ENCODE measurements at places on chromosomes 5 and 9. TPM values are rescaled to one million over a fixed set of nuclear protein-coding genes. Genes with fewer than 3 reads are reported as not detected.
A peak's percentile ranks its signal among the peaks of the same experiment; 100 is the strongest.

PCDHAC2 gene
- not detected for total RNA-seq

GRCh38 chr9:77926371-77926878 lies 105.2 kb downstream of the GNAQ start:
- H3K4me3 ChIP-seq = no peak overlapping the region
- no peak for DNase-seq
- peaks cover 45% of the 10 kb centered on the region for H3K4me1 ChIP-seq

- no peaks in the 10 kb centered on the region for H3K27me3 ChIP-seq
- H3K4me1 ChIP-seq = no peaks in the 10 kb centered on the region
- no peak overlapping the region for H3K4me3 ChIP-seq
- H3K27ac ChIP-seq = no peak overlapping the region
- no peak for DNase-seq
- no peaks in the 10 kb centered on the region for H3K36me3 ChIP-seq
Observed at GRCh38 chr9:76756268-76756640, 8.0 kb upstream of the PCA3 start.

DNA sequence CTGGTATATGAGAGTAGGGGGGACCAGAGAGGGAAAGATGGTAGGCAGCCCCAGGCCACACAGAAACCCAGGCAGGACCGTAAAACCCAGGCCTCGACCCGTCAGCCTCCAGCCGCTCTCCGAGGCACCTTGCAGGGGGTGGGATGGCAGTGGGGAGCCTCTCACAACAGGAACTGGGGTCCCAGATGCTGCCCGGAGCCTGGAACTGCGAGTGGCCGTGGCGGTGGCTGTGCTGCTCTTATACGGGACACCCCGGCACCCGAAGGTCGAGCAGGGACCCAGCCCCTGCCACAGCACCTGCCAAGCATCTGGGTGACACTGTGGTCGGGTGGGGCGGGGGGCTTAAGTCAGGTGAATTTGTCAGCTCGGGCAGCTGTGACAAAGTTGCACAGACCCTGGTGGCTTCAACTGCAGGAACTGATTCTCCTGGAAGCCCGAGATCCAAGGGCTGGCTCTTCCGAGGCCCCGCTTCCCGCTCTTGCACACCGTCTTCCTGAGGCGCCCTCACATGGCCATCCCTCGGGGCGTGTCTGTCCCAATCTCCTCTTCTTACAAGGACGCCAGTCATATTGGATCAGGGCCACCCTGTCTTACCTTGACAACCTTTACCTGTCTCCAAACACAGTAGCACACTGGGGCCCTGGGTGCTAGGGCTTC lies 47.6 kb upstream of the EGFL7 start:
- no peak overlapping the region for H3K4me3 ChIP-seq
- H3K36me3 ChIP-seq = no peaks in the 10 kb centered on the region
- peaks cover 54% of the 10 kb centered on the region for H3K4me1 ChIP-seq
- no peak for DNase-seq
- H3K27me3 ChIP-seq = peaks cover 23% of the 10 kb centered on the region
- peak overlapping the region; percentile 66 for H3K27ac ChIP-seq

- no peak overlapping the region for H3K27ac ChIP-seq
- DNase-seq = no peak
- H3K36me3 ChIP-seq = peaks cover 12% of the 10 kb centered on the region
- H3K4me1 ChIP-seq = peaks cover 22% of the 10 kb centered on the region
Observed at GRCh38 chr9:137294091-137294680, 7.9 kb downstream of the NRARP start.

ACOT12 gene
- not detected for total RNA-seq

ESM1 gene
- total RNA-seq = not detected

DNA sequence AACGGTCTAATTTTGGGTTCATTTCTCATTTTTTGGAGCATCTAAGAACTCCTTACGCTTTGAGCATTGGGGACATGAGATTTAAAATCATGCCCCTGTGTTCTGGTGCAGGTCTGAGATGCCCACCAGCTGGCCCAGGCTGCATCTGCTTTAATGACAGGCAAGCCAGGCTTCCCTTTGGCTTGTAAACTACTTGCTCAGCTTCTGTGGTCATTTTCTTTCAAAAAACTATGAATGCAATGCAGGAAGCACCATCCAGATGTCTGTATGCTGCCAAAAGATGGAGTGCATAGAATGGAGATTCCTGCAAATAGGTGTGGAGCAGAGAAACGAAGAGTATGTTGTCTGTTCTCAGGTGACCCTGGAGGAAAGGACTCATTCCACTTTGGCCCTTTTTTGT lies 399.9 kb upstream of the ADAMTSL1 start:
- H3K4me3 ChIP-seq = no peak overlapping the region
- H3K4me1 ChIP-seq = no peaks in the 10 kb centered on the region
- no peaks in the 10 kb centered on the region for H3K36me3 ChIP-seq
- H3K27me3 ChIP-seq = no peaks in the 10 kb centered on the region

GRCh38 chr5:131462454-131462853 lies 172.6 kb downstream of the RAPGEF6 start:
- DNase-seq = no peak
- H3K4me1 ChIP-seq = no peaks in the 10 kb centered on the region
- H3K4me3 ChIP-seq = no peak overlapping the region
- H3K36me3 ChIP-seq = peaks cover 50% of the 10 kb centered on the region
- no peaks in the 10 kb centered on the region for H3K27me3 ChIP-seq

DNA sequence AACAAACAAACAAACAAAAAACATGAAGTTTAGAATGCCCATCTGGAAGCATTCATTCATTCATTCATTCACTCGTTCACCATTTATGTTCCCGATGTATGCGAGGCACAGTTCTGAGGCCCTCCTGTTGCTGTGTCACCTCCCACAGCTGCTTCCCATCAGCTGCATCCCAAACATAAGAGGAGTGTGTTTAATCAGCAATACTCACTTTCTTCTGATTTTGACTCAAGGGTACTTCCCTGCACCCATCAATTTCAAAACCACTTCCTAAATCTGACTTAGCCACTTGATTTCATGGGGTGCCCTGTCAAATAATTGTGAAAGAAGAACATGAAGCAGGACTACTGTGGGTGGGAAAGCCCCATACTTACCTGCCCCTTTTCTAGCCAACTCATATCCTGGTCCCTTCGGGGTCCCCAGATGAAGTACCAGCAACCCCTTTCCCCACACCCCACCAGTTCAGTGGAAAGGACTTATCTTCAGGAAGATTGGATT lies 128.0 kb upstream of the IL12B start:
- DNase-seq = no peak
- H3K4me3 ChIP-seq = no peak overlapping the region
- H3K27me3 ChIP-seq = no peaks in the 10 kb centered on the region
- no peaks in the 10 kb centered on the region for H3K4me1 ChIP-seq
- H3K36me3 ChIP-seq = no peaks in the 10 kb centered on the region

- no peak overlapping the region for H3K4me3 ChIP-seq
- no peak for DNase-seq
- H3K36me3 ChIP-seq = no peaks in the 10 kb centered on the region
- peaks cover 24% of the 10 kb centered on the region for H3K4me1 ChIP-seq
- H3K27me3 ChIP-seq = no peaks in the 10 kb centered on the region
- peak overlapping the region; percentile 58 for H3K27ac ChIP-seq
Observed at GRCh38 chr9:16627967-16628366, 242.5 kb downstream of the BNC2 start.

ECPAS gene
- 40.1 TPM for total RNA-seq

AK8 gene
- total RNA-seq = 0.38 TPM

SMIM32 gene
- total RNA-seq = not detected

NSD1 gene
- 31.1 TPM for total RNA-seq

GRCh38 chr9:24413651-24414050 lies 132.0 kb downstream of the IZUMO3 start:
- no peak for DNase-seq
- H3K27me3 ChIP-seq = no peaks in the 10 kb centered on the region
- H3K4me3 ChIP-seq = no peak overlapping the region
- no peaks in the 10 kb centered on the region for H3K4me1 ChIP-seq

DNA sequence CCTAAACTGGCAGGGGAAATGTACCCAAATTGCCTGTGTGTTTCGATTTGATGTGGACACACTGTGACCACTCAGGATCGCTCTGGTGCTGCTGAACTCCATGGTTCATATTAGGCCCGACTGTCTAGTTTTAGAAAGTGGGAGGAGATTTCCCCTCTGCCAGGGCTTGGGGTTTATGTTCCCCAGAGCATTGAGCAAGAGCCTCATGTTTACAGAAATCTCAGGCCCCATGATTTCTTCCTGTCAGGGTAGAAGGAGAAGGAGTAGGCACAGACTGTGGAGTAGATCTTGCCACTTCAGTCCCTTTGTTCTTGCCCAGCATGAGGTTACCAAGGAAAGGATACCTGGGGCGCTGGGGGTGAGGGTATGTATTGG lies 40.8 kb upstream of the GLRX start:
- H3K4me3 ChIP-seq = no peak overlapping the region
- peak overlapping the region; percentile 37 for H3K27ac ChIP-seq
- H3K36me3 ChIP-seq = no peaks in the 10 kb centered on the region
- H3K4me1 ChIP-seq = peaks cover 42% of the 10 kb centered on the region
- H3K27me3 ChIP-seq = no peaks in the 10 kb centered on the region

- no peaks in the 10 kb centered on the region for H3K36me3 ChIP-seq
- no peaks in the 10 kb centered on the region for H3K4me1 ChIP-seq
- no peak overlapping the region for H3K4me3 ChIP-seq
- no peak overlapping the region for H3K27ac ChIP-seq
- peaks cover 40% of the 10 kb centered on the region for H3K27me3 ChIP-seq
Observed at GRCh38 chr9:85444243-85444642, 297.5 kb downstream of the AGTPBP1 start.

DNA sequence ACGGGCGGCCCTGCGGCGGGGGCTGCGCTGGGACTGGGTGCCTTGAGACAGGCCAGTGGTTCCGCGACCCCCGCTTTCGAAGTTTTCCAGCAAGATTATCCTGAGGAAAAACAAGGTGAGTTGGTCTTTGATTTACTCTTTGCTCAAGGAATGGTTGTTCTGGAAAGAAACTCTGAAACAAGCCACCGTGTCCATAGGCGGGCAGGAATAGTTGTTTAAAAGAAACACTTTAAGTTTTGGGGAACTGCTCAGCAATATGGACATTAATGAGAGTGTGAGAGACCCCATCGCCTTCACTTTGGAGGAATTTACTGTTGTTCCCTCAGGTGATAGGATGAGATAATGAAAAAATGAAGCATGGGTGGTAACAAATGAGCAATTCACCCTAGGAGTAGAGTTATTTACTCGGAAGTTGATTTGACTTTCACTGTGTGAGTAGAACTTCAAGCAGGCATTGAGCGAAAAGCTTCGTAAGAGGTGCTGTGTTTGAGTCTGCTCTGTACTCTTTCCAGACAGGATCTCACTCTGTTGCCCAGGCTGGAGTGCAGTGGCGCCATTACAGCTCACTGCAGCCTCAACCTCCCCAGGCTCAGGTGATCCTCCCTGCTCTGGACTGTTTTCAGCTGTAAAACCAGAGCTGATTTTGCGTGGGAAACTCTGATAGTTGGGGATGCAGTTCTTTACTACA lies 1.1 kb downstream of the DMRTA1 start:
- DNase-seq = no peak
- H3K4me1 ChIP-seq = peaks cover 2% of the 10 kb centered on the region
- peak overlapping the region; percentile 89 for H3K4me3 ChIP-seq
- no peaks in the 10 kb centered on the region for H3K36me3 ChIP-seq
- H3K27me3 ChIP-seq = no peaks in the 10 kb centered on the region

- no peak overlapping the region for H3K27ac ChIP-seq
- no peaks in the 10 kb centered on the region for H3K27me3 ChIP-seq
- no peak overlapping the region for H3K4me3 ChIP-seq
- DNase-seq = no peak
Observed at GRCh38 chr5:164013077-164013670, 507.8 kb downstream of the MAT2B start.

DNA sequence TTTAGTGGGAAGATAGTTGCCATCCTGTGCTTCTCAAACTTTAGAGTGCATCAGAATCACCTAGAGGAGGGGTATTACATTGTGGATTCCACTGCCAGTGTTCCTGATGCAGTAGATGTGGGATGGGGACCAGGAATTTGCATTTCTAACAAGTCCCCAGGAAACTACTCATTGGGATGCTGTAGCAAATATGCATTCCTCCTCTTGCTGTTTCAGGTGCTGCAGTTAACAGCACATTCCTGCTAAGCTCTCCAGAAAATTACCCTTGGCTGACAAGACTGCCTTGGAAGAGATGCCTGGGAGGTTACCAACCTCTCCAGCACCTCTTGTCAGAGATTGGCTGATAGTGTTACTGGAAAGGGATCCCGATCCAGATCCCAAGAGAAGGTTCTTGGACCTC lies 270.5 kb downstream of the OSTF1 start:
- H3K4me1 ChIP-seq = no peaks in the 10 kb centered on the region
- no peaks in the 10 kb centered on the region for H3K36me3 ChIP-seq
- no peak overlapping the region for H3K4me3 ChIP-seq
- H3K27me3 ChIP-seq = no peaks in the 10 kb centered on the region
- no peak overlapping the region for H3K27ac ChIP-seq
- no peak for DNase-seq

RLN2 gene
- total RNA-seq = not detected

DNA sequence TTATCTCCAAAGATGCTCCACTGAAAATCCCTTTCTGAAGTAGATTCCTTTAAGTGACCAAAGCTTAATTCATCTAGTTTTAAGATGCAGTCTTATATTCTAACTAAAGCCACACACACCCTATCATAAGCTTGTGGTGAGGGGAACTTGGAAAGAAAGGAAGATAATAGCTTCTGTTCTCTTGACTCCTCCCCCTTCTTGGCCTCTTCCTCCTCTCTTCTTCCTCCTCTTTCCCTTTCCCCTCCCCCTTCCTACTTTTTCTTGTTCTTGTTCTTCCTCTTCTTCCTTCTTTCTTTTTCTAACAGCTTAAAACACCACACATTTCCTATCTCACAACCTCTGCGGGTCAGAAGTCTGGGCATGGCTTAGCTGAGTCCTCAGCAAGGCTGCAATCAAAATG lies 23.5 kb downstream of the IL7R start:
- H3K27ac ChIP-seq = no peak overlapping the region
- no peaks in the 10 kb centered on the region for H3K36me3 ChIP-seq
- no peaks in the 10 kb centered on the region for H3K27me3 ChIP-seq
- no peak for DNase-seq
- peaks cover 9% of the 10 kb centered on the region for H3K4me1 ChIP-seq

DNA sequence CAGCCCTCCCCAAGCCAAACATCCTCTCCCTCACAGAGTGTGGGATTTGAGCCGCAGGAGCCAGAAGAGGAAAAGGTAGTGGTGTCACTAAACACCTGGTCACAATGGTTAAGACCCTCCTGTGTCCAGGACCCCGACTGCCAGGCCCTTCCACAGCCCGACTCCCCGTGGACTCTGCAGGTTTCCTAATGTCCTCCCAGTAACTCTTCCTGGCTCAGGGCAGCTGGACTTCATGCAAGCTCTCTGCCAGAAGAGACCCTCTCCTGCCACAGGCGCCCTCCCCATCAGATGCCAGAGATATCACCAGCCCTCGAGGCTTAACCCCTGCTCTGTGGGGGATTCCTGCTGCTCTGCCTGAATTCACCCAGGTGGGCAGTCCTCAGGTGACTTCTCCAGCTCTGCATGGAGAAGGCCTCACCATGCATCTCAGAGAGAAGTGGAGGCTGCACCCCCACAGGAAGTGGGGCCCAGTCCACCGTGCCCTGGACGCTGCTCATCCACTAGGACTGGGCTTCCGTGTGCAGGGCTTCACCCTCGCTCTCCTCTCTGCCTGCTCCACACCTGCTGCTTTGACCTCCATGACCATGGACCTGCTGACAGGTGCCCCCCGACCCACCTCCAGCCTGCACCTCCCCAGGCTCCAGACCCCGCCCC lies 111.2 kb downstream of the ADAMTS2 start:
- H3K4me3 ChIP-seq = no peak overlapping the region
- H3K36me3 ChIP-seq = no peaks in the 10 kb centered on the region
- no peaks in the 10 kb centered on the region for H3K4me1 ChIP-seq
- DNase-seq = no peak
- no peak overlapping the region for H3K27ac ChIP-seq

ZFAND5 gene
- total RNA-seq = 203 TPM

ARL10 gene
- 9.9 TPM for total RNA-seq

YTHDC2 gene
- total RNA-seq = 12.4 TPM

PAM gene
- 73.7 TPM for total RNA-seq

- H3K27ac ChIP-seq = no peak overlapping the region
- H3K4me3 ChIP-seq = no peak overlapping the region
- DNase-seq = no peak
- H3K27me3 ChIP-seq = no peaks in the 10 kb centered on the region
Observed at GRCh38 chr5:63398346-63398745, 563.9 kb downstream of the HTR1A start.

PTPA gene
- total RNA-seq = 72.5 TPM

OTP gene
- not detected for total RNA-seq
